SIG-M5 (cell line): ENCODE measurements at places on chromosomes 1 and 21.
A peak's percentile ranks its signal among the peaks of the same experiment; 100 is the strongest.

DNA sequence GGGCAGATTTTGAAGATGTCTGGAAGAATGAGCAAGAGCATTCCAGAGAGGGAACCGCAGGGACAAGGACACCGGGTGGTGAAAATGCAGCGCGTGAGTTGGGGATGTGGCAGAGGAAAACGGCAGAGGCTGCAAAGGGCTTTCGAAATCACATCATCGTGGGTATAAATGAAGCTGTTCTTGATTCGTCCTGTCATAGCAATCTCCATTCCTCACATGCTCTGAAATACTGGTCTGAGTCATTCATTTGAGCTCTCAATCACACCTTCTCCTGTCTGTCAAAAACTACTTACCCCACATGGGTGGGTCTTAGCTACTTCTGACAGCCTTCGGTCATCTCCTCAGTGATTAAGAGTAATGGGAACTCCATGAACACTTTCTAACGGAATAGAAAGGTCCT, 81.5 kb downstream of the ERG start:
- no peak for DNase-seq

DNA sequence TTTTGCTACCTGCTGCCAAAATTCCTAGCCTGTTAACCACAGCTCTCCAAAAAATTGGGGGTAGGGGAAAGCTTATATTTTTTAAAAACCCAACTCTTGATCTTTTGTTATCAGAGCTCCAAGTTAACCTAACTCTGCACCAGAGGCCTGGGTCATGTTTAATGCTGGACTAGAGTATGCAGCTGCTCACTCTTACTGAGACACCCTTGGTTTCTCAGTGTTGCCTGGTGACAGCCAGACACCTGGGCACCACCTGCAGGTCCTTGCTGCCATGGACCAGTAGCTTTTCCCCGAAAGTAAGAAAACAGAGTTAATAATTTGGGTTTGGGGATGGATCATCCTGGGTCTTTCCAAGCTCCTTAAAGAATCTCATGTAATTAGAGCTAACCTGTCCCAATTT, 30.1 kb downstream of the KCNJ6 start:
- no peak for DNase-seq

GRCh38 chr1:178057141-178057765, 36.7 kb upstream of the RASAL2 start:
- DNase-seq = no peak

GRCh38 chr21:46425041-46425440, 33.6 kb upstream of the DIP2A start:
- DNase-seq = no peak

DNA sequence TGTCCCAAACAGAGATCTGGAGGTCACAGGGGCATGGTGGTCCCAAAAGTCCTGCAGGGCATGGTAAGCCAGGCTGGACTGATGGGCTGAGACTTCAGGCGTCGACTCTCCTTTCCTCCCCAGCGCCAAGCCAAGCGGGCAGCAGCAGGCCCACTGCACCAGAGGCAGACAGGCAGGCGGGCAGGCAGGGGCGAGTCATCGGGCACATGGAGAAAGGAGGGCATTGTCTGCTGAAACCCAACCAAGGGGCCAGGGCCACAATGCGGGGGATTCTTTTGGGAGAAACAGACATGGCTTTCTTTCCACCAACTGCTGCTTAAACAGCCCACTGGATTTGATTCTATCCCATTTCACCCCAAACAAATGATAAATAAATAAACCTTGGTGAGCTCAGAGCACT, 46.2 kb downstream of the TRABD2B start:
- no peak for DNase-seq

DNA sequence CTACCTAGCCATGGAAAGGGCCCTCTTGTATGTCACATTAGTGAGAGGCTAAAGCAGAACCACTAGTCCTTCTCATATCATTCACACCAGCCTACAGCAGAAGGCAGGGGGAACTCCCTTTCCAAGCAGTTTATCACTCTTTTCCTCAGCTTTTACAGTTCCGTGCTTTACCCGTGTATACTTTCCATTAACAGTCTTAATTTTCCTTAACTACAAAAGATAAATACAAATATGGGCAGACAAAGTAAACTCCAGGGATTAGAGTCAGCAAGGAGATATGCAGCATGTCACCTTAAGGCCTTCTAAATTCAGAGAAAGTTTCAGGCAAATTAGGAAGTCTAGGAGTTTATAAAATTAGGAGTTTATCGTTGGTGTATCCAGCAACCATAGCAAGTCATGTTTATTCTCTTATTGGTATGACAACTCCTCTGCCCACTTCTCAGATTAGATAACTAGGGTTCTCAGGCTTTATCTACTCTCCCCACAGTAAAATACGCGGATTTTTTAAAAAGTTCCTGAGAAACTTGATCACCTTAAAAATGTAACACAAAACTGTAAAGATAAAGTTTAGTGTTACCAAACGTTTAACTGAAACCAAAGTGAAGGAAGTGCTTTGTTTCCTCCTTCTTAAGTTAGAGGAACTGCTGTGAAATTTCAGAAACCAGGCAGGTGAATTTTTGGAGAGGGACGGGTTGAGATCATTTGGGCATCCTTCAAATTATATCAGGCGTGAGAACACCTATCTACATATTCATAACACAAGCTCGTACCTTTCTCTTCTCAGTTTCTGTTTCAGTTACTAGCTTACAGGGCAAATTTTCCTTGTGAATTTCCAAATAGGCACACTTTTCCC, 42.7 kb upstream of the SLC19A2 start:
- DNase-seq = no peak

DNA sequence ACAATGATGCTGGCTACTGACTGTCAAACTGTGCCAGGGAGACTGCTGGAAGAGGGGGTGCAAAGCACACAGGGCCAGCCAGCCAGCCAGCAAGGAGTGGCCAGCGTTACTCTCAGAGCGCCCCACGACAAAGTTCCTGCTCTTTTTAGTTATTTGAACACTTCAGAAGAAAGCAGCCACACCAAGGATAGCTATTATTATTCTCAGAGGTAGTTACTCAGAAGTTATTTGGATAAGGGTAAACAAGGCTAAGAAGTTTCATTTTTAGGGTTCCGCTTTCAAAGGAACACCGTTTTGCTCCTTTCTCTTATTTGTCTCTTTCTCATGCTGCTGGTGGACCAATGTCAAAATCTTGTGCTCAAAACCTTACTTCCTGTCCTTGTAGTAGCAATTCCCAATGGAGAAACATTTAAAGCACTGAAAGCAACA, 59.9 kb downstream of the VANGL2 start:
- DNase-seq = no peak

- DNase-seq = no peak
Measured at GRCh38 chr1:163844459-163844858, 522.7 kb downstream of the NUF2 start.

- DNase-seq = no peak
Measured at GRCh38 chr1:147673406-147673805, 3.1 kb upstream of the ACP6 start.

GRCh38 chr1:11789126-11790067, 16.4 kb downstream of the MTHFR start:
- no peak for DNase-seq

DNA sequence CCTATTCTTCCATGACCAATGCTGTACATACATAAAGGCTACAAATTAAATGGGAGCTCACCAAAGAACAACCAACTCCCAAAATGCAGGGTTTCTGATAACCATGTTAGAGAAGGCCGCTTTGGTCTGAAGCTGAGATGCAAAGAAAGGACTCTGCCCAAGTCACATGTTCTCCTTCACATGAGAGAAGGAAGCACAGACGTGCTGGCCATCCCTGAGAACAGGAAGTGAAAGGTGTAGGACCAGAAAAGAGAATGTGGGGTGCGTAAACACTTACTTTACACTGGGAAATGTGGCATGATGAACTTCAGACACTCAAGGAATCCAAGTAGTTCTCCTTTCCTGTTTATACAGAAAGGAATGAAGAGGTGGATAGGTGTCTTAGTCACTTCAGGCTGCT, 31.7 kb upstream of the TADA1 start:
- DNase-seq = no peak

DNA sequence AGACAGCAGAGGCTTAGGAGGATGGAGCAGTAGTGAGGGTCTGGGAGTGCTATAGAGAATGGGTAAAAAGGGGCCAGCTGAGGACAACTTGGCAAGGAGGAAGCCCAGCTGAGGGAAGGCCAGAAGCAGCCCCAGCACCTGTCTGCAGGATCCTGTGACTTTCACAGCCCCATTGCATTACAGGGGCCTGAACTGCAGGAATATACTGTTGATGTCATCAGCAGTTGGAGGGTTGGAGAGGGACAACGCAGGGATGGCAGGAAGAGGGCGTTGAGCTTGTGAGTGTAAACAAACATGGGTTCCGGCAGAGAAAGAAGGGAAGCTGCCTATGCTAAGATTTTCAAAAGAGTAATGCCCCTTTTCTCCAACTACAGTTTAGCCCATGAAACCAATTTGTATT, 628.5 kb downstream of the SMYD3 start:
- no peak for DNase-seq

GRCh38 chr1:101298663-101299062, 61.8 kb downstream of the S1PR1 start:
- DNase-seq = no peak

DNA sequence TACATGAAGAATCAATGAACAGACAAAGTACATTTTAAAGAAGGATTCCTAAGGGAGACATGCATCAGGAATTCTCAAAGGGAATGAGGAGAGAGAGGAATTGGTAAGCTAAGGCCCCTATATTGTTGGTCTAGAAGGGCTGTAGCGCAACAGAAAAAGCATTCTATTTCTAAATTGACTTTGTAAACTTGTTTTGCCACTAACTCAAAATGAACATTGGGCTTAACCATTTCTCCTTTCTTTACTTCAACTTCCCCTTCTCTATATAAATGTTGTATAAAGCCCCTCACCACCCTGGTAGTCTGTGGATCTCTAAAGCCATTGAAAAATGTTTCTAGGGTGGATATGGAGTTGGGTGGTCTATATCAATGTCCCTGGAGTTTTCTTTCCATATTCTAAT, 20.4 kb upstream of the OR6N2 start:
- no peak for DNase-seq

DNA sequence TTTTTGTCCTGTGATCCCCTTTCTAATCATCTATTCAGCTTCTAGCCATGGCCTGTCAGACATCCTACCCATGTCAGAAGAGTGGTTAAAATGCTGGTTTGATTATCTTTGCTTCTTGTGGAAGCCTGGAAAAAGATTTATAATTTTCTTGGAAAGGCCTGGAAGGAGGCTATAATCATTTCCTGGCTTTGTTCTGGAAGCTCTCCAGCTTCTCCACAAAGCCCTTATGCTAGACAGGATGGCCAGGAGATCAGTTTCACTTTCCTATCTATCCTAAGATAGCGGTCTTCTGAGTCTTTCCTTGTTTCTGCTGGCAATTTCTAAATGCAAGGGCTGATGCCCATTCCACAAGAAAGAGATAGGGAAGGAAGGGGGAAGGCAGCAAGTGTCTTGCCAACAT, 90.9 kb upstream of the SLC44A3 start:
- DNase-seq = no peak

DNA sequence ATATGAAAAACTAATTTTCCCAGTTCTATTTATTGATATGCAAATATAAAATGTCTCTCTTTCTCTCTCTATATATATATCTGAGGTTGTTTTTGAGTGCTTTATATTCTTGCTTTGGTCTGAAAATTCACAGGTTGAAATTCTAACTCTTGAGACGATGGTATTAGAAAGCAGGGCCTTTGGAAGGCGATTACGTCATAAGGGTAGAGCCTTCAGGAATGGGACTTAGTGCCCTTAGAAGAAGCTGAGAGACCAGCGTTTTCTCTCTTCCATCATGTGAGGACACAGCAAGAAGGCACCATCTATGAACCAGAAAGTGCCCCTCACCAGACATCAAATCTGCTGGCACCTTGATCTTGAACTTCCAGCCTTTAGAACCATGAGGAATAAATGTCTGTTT, 57.4 kb upstream of the PAXBP1 start:
- DNase-seq = no peak

- no peak for DNase-seq
Measured at GRCh38 chr1:165834229-165834628, 6.8 kb downstream of the UCK2 start.

DNA sequence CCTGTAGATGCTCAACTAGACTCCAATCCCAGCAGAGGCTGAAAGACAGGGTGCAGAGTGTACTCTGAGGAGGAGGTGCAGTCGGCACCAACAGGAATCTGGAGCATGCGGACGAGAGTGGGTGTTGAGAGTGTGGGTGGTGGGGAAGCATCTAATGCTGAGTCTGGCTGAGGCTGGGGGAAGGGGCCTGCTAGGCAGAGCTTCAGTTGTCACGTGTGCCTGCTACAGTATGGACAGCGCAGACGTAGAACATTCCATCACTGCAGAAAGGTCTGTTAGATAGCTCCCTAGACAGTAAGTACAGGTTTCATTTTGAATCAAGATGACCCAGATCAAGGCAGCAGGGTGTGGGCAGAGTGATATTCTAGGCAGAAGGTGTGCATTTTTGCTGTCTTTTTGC, 23.1 kb downstream of the SNAP47 start:
- DNase-seq = no peak

DNA sequence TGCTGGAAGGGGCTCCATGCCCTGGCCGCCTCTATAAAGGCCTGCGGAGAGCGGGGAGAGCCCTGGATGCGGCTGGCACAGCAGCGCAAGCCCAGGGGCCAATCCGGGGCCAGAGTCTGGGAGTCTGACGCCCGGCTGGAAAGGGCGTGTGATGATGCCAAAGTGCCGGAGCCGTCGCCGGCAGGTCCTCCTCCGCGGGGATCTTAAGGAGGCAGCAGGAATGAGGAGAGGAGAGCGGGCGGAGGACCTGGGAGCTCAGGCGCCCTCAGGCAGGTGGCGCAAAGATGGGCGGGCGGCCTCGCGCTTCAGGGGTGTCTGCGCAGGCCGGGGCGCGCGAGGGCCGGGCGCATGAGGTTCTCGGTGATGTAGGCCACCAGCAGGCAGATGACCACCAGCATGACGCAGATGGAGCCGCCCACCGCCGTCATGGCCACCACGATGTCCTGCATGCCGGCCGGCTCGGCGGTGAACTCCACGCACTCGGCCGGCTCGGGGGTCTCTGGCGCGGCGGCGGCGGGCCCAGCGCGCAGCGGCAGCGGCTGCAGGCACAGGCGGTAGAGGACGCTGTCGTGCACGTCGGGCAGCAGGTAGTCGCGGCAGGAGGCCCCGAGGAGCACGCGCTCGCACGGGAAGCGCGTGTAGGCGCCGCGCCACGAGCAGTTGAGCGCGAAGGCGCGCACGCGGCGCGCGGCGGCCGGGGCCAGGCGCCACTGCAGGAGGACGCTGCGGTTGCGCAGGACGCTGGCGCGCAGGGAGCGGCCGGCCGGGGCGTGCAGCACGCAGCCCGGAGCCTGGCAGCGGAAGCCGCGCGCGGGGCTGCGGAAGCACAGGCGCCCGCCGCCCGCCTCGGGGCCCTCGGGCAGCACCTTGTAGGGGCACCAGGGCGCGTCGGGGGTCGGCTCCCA, 653 bp downstream of the FNDC10 start:
- DNase-seq = no peak

- no peak for DNase-seq
Measured at GRCh38 chr21:45502600-45502999, 39.6 kb downstream of the SLC19A1 start.

DNA sequence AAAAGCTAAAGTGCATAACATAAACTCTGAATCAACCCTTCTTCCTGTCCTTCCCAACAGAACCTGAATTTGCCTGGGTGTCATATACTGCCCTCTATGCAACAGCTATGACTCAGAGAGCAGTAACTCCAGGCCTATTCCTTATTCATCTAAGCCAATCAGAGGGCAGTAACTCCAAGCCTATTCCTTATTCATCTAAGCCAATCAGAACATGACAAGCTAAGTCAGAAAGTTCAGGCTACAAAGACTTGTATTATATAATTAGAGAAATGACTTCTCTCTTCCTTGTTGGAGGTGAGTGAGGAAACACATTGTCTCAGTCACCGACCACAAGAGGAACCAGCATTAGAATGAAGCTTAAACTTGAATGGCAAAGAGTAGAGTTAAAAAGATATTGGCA, 26.2 kb upstream of the TADA1 start:
- DNase-seq = peak; percentile 94

GRCh38 chr21:43782431-43783097, 6.5 kb upstream of the CSTB start:
- no peak for DNase-seq
